ENCODE measurements at places on chromosomes 5 and 9.

GRCh38 chr9:89880721-89881120, 275.9 kb downstream of the GADD45G start:
- no peak for DNase-seq

- no peak for DNase-seq
Observed at GRCh38 chr5:161745392-161745791, 59.9 kb downstream of the GABRA6 start.

GRCh38 chr9:22452415-22453010, 5.9 kb downstream of the DMRTA1 start:
- peak; percentile 55 for DNase-seq

- DNase-seq: no peak
Observed at GRCh38 chr5:91851670-91852069, 468.6 kb upstream of the ARRDC3 start.

DNA sequence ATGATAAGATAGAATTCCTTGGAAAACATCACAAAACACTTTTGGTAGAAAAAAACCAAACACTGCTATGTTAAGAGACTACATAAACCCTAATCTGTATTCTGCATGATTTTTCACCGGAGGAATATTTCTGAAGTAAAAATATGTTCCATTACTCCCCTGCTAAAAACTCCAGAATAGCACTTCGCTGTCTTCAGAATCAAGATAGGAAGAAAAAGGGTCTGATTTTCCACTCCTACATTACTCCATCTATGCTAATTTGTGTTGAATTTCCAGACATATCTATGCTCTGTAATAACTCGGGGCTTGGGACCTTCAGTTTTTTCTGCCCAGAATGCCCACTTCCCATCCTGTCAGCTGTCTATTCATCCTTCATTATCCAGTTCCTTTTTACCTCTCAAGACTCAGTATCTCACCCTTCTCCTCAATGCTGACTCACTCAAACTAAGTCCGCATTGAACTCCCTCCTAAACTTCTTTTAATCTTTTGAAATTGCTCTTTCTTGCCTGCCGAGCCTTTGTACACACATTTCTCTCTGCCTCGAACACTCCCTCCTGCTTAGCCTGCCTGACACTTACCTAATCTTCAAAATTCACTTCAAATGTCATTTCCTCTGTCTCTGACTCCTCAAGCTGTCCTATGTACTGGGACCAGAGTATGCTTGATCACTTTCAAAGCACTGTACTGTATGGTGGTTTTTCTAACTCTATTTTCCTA, 171.0 kb downstream of the ARRDC3 start:
- no peak for DNase-seq

- DNase-seq: no peak
Observed at GRCh38 chr9:88236511-88237478, 98.5 kb upstream of the SPATA31C2 start.

DNA sequence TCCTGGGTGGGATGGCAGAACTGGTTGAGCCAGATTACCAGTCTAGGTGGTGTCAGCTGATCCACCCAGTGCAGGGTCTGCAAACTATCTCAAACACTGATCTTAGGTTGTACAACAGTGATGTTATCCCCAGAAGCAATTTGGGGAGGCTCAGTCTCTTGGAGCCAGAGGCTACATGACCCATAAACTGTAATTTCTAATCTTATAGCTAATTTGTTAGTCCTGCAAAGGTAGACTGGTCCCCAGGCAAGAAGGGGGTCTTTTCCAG, 5.3 kb upstream of the ZNF366 start:
- DNase-seq: no peak

DNA sequence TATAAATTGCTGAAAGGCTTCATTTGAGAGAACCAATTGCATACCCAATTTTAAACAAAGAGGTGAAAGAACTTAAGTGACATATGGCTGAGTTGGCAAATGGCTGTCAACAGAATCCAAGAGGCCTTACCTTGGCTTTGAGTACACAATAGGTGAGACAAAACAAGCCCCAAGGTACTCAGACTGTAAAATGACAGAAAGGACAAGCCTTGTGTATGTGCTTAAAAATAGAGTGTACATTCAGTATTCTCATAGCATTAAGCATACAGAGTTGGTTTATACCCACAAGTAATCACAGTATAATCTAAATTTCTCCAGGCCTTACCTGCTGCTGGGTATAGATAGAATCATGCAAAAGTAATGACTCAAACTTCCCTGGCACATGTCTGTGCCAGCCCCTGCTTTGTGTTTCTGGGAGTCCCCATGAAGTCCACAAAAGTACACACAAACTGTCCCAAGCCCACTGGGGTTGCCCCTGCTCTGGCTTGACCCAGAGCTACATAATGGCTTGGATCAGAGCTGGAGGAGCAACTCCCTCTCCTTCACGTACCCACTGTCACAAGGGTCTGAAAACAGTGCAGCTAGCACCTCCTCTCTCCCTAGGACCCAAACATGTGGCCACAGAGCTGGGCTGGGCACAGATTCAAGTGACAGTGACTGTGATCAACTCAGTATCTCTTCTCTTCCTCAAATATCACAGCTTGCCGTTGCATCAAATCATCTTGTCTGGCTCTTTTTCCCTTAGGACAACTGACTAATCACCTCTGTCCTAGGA, 250.8 kb downstream of the ENC1 start:
- DNase-seq: no peak

- DNase-seq: no peak
Observed at GRCh38 chr5:23627976-23628375, 120.6 kb downstream of the PRDM9 start.

DNA sequence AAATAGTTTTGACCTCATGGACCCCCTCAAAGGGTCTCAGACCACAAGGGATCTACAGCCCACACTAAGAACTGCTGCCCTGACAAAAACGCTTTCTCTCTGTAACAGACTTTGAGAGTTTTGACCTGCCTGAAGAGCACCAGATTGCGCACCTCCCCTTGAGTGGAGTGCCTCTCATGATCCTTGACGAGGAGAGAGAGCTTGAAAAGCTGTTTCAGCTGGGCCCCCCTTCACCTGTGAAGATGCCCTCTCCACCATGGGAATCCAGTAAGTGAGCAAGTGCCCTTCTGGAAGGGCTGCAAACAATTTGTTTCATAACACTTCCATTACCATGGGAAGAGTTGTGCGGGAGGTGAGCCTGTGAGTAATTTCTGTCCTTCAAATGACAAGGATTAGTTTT, 6.0 kb downstream of the PTTG1 start:
- no peak for DNase-seq

DNA sequence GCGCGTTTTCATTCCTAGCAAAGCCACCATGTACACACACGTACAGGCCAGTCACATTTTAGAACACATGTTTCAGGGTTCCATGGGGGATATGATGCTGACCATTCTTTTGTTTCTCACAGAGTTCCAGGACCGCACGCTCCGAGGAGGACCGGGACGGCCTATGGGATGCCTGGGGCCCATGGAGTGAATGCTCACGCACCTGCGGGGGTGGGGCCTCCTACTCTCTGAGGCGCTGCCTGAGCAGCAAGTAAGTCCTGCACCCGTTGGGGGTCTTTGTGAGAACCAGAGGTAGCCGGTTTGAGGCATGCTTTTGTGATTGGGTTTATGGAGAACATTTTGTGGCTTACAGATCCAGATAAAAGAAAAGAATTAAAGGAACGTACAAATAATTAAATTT, 30.8 kb downstream of the ADAMTSL1 start:
- no peak for DNase-seq

All from activated naive CD4-positive, alpha-beta T cell treated with Interleukin-2 at 50 U/mL for 16 hours (primary cell).